ENCODE measurements at places on chromosomes 1 and 21.
A peak's percentile ranks its signal among the peaks of the same experiment; 100 is the strongest.

- DNase-seq = no peak
These were observed 126.9 kb downstream of the MATN1 start for GRCh38 chr1:30596470-30596869.

- DNase-seq = no peak
These were observed 13.4 kb upstream of the MUTYH start for GRCh38 chr1:45353685-45354084.

GRCh38 chr1:76281306-76281705 is 206.8 kb downstream of the ST6GALNAC3 start:
- no peak for DNase-seq

DNA sequence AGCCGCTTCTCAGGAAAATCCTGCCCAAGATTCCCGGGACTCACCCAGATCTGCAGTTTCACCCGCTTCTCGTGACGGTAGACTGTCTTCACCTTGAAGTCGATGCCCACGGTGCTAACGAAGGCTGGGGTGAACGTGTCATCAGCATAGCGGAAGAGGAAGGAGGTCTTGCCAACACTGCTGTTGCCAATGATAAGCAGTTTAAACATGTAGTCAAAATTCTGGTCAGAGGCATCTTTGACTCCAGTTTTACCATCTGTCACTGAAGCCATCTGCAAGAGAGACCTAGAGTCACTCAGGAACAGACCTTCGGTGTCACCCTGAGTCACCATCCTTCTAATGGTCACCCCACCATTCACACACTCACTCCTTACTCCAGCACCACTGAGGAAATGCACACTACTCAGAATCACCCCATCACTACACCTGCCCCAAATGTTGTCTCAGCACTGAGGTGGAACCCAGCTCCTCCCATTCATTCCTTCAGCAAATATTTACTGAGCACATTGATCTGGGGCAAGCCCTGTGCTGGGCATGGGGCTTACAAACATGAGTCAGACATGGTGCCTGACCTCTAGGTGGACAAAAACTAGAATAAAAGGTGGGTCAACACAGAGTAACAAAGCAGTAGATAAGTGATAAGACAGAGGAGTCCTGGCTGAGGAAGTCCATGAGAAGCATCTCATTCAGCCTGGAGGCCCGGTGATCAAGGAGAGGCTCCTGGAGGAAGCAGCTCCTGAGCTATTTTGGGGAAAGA is 13.5 kb downstream of the RAB3B start:
- DNase-seq = no peak

DNA sequence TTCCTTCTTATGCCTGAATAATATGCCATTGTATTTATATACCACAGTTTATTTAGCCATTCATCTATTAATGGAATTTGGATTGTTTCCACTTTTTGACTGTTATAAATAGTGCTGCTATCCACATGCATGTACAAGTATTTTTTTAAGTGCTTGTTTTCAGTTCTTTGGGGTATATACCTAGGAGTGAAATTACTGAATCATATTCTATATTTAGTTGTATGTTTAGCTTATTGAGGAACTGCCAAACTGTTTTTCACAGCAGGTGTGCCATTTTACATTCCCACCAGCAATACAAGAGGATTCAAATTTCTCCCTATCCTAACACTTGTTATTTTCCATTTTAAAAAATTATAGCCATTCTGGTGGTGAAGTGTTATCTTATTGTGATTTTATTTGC is 7.6 kb upstream of the HJV start:
- DNase-seq = peak; percentile 46

DNA sequence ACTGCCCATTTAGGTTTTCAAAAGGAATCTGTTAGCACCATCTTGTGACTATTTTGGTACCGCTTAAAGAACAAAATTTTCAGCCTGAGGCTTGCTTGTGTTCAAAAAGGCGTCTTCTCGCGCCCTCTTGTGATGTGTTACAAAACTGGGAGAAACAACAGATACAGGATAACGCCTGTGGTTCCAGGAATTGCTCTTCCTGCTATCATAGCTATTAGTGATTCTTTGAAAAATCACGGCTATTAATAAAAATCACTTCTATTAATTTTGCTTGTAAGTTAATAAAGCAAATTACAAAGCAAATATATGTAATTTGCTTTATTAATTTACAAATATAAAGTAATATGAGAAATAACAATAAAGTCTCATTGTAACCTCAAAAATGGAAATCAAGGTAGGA is 82.2 kb upstream of the ABCD3 start:
- peak; percentile 90 for DNase-seq

DNA sequence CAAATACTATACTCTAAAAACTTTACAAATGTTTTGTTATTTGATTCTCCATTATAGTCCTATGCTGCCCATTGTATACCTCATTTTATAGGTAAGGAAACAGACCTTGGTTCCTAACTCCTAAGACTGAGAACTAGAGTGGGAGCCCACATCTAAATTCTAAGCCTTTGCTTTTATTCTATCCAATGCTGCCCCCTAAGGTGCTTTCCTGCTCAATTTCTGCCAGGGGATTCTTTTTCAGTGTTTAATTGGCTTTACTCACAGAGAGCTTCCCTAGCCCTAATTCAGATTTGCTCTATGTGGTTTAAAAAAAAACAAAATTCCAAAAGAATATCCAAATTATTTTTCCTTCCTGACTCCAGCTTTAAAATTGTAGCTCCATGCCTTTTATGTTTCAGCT is 64.5 kb downstream of the KIF14 start:
- DNase-seq = peak; percentile 5

- DNase-seq = no peak
These were observed 81.6 kb downstream of the FOXD2 start for GRCh38 chr1:47519491-47519890.

- no peak for DNase-seq
These were observed 135.4 kb downstream of the DMRTB1 start for GRCh38 chr1:53594391-53595180.

DNA sequence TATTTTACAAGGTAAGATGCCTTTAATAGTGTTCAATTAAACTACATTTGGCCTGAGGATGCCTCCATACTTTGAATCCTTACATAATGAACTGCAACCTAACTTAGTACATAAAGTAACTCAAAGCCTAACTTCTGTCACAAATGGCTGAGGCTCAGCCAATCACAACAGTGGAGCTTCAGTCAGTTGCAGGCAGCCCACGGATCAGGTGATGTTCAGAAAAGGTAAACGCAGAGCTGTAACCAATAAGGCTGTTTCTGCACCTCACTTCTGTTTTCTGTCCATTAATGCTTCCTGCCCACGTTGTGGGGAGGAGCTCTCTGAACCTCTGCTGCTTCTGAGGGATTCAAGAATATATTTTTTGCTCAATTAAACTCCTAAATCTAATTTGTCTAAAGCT is 94.8 kb upstream of the KIAA0040 start:
- no peak for DNase-seq

DNA sequence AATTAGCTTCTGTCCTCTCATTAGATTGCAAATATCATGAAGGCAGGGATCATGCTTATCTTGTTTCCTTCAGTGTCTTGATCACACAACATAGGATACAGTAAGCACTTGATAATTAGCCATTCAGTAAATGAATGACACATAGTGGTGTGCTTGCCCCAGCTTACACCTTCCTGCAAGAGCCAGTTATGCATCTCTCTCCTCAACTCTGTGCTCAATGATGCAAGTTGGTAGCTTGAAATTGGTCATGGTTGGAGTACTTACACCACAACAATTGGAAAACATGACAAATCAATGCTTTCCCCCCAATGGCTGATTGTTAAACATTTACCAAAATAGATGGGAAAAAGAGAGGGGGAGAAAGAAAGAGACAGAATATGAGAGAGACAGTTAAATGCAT is 129.2 kb downstream of the NUF2 start:
- no peak for DNase-seq

DNA sequence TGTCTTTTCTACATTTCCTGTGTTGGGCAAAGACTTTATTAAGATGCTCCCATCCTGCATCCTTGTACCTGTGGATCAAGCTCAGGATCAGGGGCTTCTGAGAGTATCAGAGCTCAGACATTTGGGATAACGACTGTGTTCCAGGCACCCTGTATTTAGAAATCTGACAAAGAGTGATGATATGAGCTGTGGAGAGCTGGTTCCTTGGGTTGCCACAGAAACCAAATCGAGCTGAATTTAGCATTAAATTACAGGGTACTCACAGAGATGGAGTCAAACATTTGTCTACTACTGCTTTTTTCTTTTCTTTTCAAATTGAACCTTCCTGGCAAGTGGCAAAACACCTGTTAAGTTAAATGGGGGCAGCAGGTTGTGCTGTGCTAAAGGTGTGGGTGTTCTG is 110.6 kb downstream of the XCL2 start:
- no peak for DNase-seq

GRCh38 chr1:44831516-44831915 is 11.5 kb downstream of the PTCH2 start:
- no peak for DNase-seq

DNA sequence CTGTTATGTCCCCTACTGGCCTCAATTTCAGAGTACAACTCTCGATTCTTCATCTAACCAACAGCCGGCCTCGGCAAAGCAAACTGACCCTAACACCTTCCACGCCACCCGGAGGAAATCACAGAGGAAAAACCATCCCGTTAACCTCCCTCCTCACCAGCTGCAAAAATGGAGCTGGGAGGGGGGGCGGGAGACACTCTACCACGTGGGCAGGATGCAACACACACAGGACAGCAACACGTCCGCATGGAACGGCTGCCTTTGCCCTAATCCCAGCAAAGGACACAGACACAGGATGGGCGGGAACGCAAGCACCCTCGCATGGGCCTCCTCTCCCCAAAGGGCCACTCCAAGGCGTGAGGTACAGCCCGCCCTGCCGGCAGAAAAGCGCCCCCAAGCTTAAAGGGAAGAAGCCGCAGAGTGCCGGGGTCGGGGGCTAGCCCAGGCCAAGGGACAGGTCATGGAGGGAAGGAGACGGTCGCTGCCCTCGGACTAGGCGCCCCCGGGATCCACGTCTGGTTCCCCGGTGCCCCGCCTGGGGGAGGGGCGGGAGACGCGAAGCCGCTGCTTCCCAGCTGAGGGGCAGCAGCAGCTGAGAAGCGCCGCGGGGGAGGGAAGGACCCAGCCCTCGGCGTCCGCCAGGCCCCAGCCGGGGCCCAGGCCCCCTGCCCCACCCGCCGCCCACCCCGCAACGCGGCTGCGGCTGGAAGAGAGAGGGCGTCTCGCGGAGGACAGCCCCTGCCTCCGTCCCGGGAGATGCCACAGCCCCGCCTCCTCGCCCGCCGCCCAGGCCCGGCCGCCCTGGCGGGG is 590 bp downstream of the FOXJ3 start:
- DNase-seq = peak; percentile 64

- no peak for DNase-seq
These were observed 18.2 kb downstream of the TRPM2 start for GRCh38 chr21:44371596-44371995.

DNA sequence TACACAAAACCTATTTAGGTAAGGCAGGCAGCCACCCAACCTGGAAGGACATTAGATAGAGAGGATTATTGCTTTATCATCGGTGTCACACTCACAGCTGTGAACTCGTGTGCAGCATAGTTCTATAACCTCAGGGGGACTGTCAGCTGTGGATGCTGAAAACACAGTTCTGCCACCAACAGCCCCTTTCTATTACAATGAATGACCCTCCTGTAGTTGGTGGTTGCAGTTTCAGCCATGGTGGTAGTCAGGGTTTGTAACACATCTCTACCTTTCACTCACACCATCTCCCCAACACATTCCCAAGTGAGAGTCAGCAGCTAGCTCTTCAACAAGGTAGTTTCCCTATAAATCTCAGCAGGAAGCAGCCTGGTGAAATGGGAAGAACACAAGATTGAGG is 136.8 kb downstream of the ZC3H11B start:
- no peak for DNase-seq

- no peak for DNase-seq
These were observed 19.3 kb downstream of the ITPKB start for GRCh38 chr1:226719596-226720387.

GRCh38 chr1:212691561-212692071 is 8.0 kb downstream of the BATF3 start:
- no peak for DNase-seq

DNA sequence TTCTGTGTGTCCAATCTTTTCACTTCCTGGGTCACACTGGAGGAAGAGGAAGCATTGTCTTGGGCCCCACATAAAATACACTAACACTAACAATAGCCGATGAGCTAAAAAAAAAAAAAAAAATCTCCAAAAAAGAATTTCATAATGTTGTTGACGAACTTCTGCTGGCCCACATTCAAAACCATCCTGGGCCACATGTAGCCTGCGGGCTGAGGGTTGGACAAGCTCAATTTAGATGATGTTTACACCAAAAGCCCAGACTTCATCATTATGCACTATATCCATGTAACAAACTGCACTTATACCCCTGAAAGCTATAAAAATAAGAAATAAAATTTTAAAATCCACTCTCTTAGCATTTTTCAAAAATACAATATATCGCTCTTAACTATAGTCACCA is 187.8 kb upstream of the PTBP2 start:
- DNase-seq = no peak

DNA sequence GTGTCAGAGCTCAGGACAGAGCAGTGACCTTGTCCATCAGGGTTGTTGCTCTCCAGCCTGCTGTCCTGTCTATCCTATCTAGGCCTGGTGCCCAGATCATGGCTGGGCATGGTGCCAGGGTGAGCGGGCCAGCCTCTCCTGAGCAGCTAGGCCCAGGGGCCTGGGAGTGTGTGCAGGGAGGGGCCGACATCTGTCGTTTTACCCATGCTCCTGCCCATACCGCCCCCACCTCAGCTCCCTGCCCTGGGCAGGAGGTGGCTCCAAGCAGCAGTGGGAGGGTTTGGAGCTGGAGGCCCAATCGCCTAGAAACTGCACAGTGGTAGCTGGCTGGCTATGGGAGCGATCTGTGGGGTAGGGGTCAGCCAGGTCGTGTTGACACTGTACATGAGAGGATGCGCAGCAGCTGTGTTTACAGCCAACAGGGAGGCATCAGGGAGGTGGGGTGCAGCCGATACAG is 6.5 kb downstream of the INSRR start:
- DNase-seq = peak; percentile 89

- no peak for DNase-seq
These were observed 60.8 kb upstream of the WLS start for GRCh38 chr1:68293122-68293521.

DNA sequence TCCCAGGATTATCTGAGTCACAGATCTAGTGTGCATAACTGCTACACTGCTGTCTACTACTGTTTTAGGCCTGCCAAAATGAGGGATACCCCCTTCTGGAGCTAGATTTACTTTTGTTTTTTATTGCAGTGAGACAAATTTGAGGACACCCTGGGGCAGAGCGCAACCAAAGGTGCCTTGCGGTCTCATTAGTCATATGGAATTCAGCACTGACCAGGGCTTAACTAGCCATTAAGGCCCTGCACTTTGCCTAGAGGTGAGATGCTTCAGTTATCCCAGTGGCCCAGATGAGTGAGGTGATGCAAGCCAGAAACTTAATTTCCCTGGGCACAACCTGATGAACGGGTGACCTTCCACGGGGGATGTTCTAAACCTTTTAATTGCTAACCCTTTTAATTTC is 998 bp upstream of the SPAG17 start:
- DNase-seq = no peak

- DNase-seq = peak; percentile 69
These were observed 2.1 kb downstream of the GNAT2 start for GRCh38 chr1:109617291-109617801.
